M059J (cell line): ENCODE measurements at places on chromosomes 6 and 20. TPM values are rescaled to one million over a fixed set of nuclear protein-coding genes. Genes with fewer than 3 reads are reported as not detected.

The TCFL5 gene
- total RNA-seq = 13.8 and 19.1 TPM in 2 replicates

The PRDM1 gene
- 8.0 and 14.8 TPM in 2 replicates for total RNA-seq

The SGK2 gene
- not detected in 2 replicates for total RNA-seq

The OR2B6 gene
- 0.15 and 0.27 TPM in 2 replicates for total RNA-seq

The DAAM2 gene
- total RNA-seq = 0.39 and 1.3 TPM in 2 replicates

The LCA5 gene
- total RNA-seq = 4.1 and 5.0 TPM in 2 replicates

The DDO gene
- 16.5 and 24.7 TPM in 2 replicates for total RNA-seq

The RIMS1 gene
- 0.34 and 0.76 TPM in 2 replicates for total RNA-seq

The PNLDC1 gene
- total RNA-seq = not detected in 2 replicates

The TMEM63B gene
- 32.8 and 45.0 TPM in 2 replicates for total RNA-seq

The HLA-DOB gene
- 5.7 and 6.3 TPM in 2 replicates for total RNA-seq

The CENPB gene
- 80.2 and 161 TPM in 2 replicates for total RNA-seq

The PGK2 gene
- total RNA-seq = not detected in 2 replicates

The TREM1 gene
- not detected in 2 replicates for total RNA-seq

The CDKAL1 gene
- total RNA-seq = 25.7 and 36.4 TPM in 2 replicates

The SLC2A10 gene
- total RNA-seq = 27.6 and 28.5 TPM in 2 replicates

The CLVS2 gene
- total RNA-seq = not detected in 2 replicates

The HLA-F gene
- total RNA-seq = 379 and 414 TPM in 2 replicates

The EPHA7 gene
- not detected in 2 replicates for total RNA-seq

The BPIFB3 gene
- total RNA-seq = not detected in 2 replicates

The CTAGE9 gene
- total RNA-seq = 0.27 TPM in 1 of 2 replicates, not detected in the other

The TTI1 gene
- 24.2 and 40.3 TPM in 2 replicates for total RNA-seq

The RSPH3 gene
- 3.4 and 9.6 TPM in 2 replicates for total RNA-seq

The C6orf15 gene
- not detected in 2 replicates for total RNA-seq

The TAF8 gene
- total RNA-seq = 23.7 and 29.5 TPM in 2 replicates

The MAPK13 gene
- 1.8 and 4.0 TPM in 2 replicates for total RNA-seq

The OR2J3 gene
- total RNA-seq = not detected in 2 replicates

The KCNQ5 gene
- 3.2 and 4.8 TPM in 2 replicates for total RNA-seq

The ARFGEF3 gene
- 2.2 and 2.9 TPM in 2 replicates for total RNA-seq

The LTA gene
- not detected in 2 replicates for total RNA-seq

The SLC22A3 gene
- 0.94 and 1.1 TPM in 2 replicates for total RNA-seq

The BCL2L1 gene
- total RNA-seq = 108 and 117 TPM in 2 replicates

The RBM39 gene
- total RNA-seq = 139 and 201 TPM in 2 replicates

The SLC16A10 gene
- 1.7 and 2.1 TPM in 2 replicates for total RNA-seq

The GLYATL3 gene
- not detected in 2 replicates for total RNA-seq

The ATP6V1G2 gene
- 0.20 TPM in 1 of 2 replicates, not detected in the other for total RNA-seq

The CST9L gene
- not detected in 2 replicates for total RNA-seq

The PSORS1C1 gene
- total RNA-seq = 0.15 and 8.3 TPM in 2 replicates

The TUBB2B gene
- 60.1 and 127 TPM in 2 replicates for total RNA-seq

The OPRM1 gene
- total RNA-seq = not detected in 2 replicates

The RHAG gene
- not detected in 2 replicates for total RNA-seq

The ARMH2 gene
- not detected in 2 replicates for total RNA-seq

The LSM2 gene
- total RNA-seq = 162 and 306 TPM in 2 replicates

The RRAGD gene
- total RNA-seq = 1.6 and 2.1 TPM in 2 replicates

The PKHD1 gene
- total RNA-seq = 0.02 TPM in 1 of 2 replicates, not detected in the other

The SNAP25 gene
- total RNA-seq = 11.9 and 15.0 TPM in 2 replicates

The TOX2 gene
- 6.1 and 8.4 TPM in 2 replicates for total RNA-seq

The BNIP5 gene
- not detected in 2 replicates for total RNA-seq

The MOXD1 gene
- 170 and 207 TPM in 2 replicates for total RNA-seq

The SDC4 gene
- 177 and 189 TPM in 2 replicates for total RNA-seq

The NAA20 gene
- 103 and 135 TPM in 2 replicates for total RNA-seq

The IFT52 gene
- total RNA-seq = 55.2 and 67.7 TPM in 2 replicates

The PTGIS gene
- total RNA-seq = 0.02 and 0.07 TPM in 2 replicates

The MAS1 gene
- not detected in 2 replicates for total RNA-seq

The OR12D3 gene
- not detected in 2 replicates for total RNA-seq

The CRISP3 gene
- not detected in 2 replicates for total RNA-seq
